ENCODE measurements at places on chromosomes 13 and 19.

DNA sequence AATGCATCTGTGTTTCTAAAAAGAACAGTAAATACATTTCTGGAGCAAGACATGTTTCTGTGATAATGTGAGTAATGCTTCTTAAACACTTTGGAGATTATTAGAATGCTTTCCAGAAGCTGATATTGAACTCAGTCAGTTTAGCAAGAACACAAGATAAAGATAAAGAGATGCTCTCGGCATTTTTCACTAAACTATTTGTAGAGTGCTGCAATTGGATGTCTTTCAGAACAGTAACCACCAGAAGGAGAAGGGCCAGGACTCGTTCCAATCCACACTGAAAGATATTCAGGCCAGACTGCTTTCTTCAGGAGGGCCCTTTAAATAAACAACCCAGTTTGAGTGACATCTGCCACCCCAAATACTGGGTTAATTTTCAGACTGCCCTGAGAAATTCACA lies 456.0 kb downstream of the TBC1D4 start:
- DNase-seq, result no peak

DNA sequence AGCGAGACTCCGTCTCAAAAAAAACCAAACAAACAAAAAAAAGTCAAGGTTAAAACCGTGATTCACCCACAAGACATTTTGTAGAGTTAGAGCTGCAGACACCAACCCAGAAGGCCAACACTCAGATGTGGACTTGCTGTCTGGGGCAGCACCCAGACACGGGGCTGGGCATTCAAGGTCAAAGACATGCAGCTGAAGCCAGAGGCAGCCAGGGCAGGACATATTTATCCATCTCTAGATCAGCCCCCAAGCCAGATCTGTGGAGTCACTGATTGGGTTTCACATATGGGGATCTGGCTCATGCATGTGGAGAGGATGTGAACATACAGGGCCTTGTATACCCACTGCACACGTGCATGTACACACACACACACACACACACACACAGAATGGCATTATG lies 3.6 kb downstream of the KLK15 start:
- no peak for DNase-seq

- DNase-seq, result peak; percentile 51
These were observed 23.7 kb downstream of the SLC6A16 start for GRCh38 chr19:49301165-49301865.

- DNase-seq, result no peak
These were observed 11.6 kb upstream of the RAP2A start for GRCh38 chr13:97422118-97423054.

DNA sequence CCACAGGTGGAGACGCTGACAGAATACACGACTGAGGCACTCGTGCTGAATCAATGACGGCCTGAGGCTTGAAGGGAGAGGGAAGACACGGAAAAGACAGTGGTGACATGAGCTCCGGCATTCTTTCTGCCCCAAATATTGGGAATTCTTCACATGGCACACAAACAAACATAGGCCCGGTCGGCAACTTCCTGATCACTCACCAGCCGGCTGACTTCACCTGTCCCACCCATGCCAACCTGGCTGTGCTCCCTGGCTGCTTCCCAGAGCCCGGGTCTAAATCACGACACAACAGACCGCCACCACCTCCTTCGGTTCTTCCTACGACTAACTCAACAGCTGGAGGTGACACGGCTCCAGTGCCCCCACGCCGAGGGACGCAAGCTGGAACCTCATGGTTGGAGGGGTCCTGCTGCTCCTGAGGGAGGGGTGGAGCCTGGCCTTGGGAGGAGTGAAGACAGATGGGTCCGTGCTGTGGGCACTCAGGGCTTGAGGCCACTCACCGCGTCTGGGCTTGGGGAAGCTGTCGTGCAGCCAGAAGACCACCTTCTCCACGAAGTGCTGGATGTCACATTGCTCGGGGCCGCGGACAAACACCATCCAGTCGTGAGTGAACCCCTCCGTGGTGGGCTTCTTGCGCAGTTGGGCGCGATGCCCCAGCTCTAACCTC lies 9.6 kb downstream of the MLLT1 start:
- DNase-seq, result no peak

DNA sequence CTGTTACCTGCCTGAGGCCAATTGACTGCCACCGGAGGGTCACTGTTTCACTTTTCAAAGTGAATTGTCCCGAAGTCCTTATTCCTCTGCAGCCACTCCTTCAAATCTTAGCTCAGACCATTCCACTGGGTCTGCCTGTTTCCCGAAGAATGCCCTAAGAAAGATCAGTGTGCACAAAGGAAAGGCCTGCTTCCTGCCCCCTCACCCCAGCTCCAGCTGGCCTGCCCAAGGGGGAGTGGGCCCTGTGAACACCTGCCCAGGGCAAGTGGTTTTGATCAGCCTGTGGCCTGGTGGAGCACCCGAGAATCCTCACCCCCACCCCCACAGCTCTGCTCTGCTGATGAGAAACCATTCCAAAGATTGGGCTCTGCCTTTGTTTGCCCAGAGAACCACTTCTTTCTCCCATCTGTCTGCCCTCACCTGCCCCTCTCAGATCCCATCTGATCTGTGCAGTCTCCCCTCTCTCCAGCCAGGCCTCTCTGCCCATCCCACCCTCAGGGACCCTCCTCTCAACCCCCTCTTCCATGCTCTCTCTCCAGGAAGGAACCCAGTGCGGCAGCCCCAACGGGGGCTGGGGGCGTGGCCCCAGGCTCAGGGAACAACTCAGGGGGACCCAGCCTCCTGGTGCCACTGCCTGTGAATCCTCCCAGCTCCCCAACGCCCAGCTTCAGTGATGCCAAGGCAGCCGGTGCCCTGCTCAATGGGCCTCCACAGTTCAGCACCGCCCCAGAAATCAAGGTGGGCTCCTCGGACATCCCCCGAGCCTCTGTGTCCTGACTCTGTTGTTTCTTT lies 10.3 kb downstream of the LENG1 start:
- DNase-seq, result no peak

- DNase-seq, result no peak
These were observed 273.7 kb downstream of the UQCRFS1 start for GRCh38 chr19:28939236-28939635.

- DNase-seq, result no peak
These were observed at the start of gene MUC16 for GRCh38 chr19:9009935-9010651. MUC16 (minus strand) TSS chr19:9010409.

- no peak for DNase-seq
These were observed 669.6 kb downstream of the DIAPH3 start for GRCh38 chr13:59494151-59494550.

DNA sequence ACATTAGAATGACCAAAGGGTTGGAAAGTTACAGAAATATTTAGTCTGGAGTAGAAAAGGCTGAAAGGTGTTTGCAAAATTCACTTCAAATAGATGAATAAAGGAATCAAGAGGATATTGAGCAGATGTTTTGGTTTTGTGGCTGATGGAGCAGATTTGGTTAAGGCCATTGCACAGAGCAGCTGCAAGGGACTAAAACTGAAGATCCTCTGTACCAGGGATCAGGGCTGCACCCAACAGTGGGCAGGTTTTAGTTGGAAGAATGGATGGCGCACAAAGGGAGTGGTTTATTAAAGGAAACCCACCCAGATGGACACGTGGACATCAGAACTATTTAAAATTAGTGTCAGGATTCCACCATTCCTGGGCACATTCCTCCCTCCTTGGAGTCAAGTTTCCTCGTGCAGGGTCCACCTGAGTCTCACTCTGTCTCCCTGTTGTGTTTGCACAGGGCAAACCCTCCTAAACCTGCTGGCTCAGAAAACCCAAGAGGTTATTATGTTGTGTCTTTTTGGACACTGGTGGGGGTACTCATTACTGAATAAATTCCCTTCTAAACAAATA lies 9.2 kb upstream of the UBAC2 start:
- DNase-seq, result no peak

DNA sequence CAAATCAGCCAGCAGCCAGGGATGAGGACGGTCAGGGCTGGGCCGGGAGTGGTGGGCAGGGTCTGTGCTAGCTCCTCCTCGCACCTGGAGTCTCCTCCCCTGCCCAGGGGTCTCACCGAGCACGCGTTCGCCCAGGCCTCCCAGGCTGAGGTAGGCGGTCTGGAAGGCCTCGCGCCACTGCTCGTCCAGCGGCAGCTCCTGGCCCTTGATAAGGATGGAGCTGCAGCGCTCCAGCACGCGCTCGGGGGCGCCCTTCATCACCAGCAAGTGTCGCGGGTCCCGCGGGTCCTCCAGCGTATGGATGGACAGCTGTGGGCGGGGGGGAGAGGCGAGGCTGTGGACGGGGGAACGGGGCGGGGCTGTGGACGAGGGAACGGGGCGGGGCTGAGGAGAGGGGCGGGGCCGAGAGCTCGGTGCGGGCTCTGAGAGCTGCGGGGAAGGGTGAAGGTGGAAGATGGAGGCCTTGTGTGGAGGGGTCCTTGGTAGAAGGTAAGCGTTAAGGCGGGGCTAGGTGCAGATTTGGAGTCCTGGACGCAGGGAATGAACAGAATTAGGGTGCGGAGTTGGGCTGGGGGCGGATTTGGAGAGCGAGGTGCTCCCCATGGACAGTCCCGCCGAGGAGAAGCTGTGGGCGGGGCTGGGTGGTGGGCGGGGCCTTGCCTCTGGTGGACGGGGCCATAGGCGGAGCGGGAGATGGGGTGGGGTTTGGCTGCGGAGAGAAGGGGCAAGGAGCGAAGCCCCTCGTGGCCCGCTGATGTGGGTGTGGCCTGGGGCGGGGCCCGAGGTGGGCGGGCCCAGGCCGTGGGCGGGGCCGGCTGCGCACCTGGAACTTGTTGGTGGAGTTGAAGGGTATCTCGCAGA lies 5.7 kb downstream of the ATP4A start:
- DNase-seq, result peak; percentile 26
